ENCODE measurements at places on chromosomes 13 and 19. TPM values are rescaled to one million over a fixed set of nuclear protein-coding genes. Genes with fewer than 3 reads are reported as not detected.

Gene GPC6
- total RNA-seq: 8.4 TPM

Gene ZNF581
- 16.4 TPM for total RNA-seq

Gene MEDAG
- total RNA-seq: 5.5 TPM

Gene FUT1
- total RNA-seq: 19.9 TPM

Gene ZNF534
- 0.29 TPM for total RNA-seq

Gene PRTN3
- not detected for total RNA-seq

Gene PEX11G
- 3.6 TPM for total RNA-seq

Gene NRTN
- 2.1 TPM for total RNA-seq

Gene PTGIR
- 12.6 TPM for total RNA-seq

Gene ARHGAP45
- total RNA-seq: 98.2 TPM

Gene DLEU7
- 1.6 TPM for total RNA-seq

Measured in upper lobe of right lung (tissue), 1 donor.